ENCODE measurements at places on chromosomes 5 and 9.

DNA sequence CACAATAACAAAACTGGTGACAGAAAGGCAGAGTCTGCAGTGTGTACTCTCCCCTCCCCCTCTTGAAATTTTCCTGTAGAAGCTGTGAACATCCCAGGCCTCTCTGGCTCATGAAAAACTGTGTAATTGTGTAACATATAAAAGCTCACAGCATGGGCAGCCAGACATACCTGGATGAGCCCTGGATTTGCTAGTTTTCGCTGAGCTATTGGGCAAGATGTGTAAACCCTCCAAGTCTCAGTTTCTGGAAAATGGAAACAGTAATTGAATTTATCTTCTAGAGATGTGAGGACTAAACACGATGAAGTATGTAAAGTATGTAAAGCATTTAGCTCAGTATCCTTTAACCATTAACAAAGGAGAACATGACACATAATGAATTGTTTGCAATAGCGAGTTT is 143.2 kb upstream of the ANKH start:
- no peak for DNase-seq

- DNase-seq, result no peak
Observed at GRCh38 chr9:79254900-79255650, 316.7 kb upstream of the TLE4 start.

DNA sequence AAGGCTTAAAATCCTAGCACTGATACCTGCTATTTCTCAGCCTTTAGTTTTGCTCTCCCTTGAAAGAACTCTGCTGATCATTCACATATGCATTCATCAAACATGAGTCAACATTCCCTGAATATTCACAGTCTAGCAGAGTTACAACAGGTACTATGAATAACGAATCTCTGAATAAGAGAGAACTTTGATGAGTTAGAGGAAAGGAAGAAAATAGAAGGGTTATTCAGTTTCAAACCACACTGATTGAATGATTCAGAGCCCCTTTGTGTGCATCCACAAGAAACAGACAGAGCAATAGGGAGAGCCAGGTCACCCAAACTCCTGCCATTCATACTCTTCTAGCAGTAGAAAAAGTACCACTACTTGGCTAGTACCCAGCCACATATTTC is 36.0 kb downstream of the FOXD1 start:
- DNase-seq, result no peak

DNA sequence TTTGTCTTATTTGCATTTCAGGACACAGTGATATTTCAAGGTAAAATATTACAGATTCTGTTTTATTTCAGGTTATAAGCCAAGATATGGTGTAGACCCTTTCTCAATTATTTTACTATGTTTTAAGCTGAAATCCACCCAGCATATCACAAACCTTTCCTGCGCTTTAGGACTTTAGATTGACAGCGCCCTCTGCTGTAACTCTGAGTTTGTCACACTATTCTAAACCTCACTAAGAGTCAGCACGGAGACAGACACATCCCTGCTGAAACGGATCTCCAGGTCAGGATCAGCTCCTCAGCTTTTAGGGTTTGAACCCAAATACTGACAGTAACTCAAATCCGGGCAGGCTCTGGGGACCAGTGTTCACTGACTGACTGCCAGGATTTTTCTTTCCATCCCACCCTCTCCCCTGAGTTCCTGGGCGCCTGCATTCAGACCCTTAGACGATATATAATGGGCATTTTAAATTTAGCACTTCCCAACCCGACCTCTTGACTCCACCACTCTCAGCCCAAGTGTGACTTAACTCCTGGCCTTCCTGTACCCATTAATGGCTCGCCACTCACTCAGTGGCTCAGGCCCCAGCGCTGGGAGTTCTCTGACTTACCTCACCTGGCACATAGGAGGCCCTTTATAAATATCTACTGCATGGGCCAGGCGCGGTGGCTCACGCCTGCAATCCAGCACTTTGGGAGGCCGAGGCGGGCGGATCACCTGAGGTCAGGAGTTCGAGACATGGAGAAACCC is 33.5 kb downstream of the TLX3 start:
- DNase-seq, result no peak

- no peak for DNase-seq
Observed at GRCh38 chr9:108105885-108106284, 616.3 kb upstream of the KLF4 start.

DNA sequence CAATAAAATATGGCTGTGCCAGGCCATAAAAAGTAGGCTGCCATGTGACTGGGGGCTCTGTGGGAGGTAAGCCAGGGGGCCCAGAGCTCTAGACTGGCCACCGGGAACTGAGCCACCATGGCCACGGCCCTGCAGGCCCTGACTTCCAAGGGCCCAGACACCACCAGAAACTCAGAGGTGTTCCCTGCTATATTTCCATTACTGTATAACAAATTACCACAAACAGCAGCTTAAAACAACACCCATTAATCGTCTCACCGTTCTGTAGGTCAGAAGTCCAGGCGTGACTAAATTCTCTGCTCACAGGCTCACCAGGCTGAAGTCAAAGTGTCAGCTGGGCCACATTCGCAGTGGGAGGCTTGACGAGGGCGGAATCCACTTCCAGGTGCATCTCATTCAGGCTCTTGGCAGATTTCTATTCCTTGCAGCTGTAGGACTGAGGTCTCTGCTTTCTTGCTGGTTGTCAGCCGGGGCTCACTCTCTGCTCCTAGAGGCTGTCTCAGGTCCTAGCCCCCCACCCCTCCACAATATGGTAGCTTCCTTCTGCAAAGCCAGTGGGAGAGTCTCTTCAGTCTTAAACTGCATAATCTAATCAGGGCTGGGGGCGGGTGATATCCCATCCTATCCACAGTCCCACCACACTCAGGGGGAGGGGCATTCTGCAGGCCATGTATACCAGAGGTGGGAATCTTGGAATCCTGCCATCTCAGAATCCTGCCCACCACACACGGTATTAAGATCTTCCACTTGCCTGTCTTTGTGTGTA is 125.4 kb downstream of the C5orf15 start:
- DNase-seq, result no peak

DNA sequence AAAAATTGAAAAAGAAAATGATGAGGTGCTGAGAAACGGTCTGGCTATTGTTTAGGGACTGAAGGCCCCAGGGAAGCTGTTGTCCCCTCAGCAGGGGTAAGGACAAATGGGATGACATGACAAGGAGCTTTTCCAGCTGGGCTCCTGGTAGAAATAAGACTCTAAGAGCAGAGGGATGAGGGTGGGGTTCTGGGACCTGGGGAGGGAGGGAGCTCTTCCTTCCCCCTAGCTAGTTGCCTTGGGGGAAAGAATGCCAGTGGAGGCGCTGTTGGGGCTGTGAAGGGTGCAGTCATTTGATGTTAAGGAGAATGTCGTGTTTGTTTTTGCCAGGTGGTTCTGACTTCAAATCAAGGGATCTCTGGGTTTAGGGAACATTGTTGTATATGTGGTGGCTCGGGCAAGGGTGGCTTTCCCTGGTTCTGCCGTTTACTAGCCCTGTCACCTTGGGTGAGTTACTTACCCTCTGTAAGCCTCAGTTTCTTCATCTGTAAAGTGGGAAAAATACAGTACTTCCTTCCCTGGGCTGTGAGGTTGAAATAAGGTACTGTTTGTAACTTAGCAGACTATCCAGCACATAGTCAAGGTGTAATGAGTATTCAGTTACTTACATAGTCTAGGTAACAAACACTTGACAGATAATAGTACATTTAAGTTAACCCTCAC is 47.8 kb downstream of the WWC1 start:
- DNase-seq, result no peak

DNA sequence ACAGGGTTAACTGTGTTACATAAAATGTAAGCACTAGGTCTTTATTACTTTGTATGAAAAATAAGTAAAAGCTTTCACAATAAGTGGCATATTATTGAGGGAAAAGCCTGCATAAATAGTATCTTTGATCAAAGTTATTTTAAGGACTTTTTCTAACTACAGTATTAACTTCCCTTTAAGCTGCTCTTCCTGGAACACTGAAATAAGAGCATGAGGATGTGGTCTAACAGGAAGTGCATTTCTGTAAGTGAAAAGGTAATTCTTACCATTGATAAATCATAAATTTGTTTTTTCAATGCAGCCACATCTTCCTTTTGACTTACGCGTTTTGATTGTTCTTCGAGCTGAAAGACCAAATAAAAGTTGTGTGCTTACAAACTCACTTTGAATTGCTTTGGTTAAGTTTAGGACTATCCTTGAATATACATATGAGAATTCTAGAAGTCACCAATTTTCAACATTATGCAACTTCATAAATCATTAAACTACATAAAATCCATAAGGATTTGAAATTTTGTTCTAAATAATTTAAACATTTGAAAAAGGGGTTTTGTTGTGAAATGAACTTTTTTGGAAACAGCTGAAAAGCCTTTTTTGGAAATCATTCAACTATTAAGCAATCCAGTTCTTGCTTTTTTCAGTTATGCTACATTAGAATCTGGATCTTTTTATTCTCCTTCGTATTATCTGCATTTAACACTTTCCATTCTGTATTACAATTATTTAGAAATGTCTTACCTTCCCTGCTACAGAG is 50.6 kb downstream of the RASEF start:
- no peak for DNase-seq

DNA sequence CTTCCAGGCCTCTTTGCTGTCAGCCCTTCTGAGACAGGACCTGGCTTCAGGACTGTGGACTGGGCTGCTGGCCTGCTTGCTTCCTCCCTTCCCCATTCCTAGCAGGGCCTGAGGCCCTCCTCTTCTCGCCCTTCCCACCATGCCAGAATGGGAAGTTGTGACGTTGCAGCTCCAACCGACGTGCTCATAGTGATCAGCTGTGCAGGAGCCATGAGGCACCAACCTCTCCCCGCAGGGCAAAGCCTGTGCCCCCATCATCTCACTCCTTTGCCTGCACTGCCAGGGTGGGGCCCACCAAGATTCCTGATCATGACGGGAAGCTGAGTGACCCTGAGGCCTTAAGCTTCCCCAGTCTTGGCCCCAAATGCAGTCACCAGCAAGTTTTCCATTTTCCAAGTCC is 45.1 kb upstream of the GARNL3 start:
- DNase-seq, result no peak

DNA sequence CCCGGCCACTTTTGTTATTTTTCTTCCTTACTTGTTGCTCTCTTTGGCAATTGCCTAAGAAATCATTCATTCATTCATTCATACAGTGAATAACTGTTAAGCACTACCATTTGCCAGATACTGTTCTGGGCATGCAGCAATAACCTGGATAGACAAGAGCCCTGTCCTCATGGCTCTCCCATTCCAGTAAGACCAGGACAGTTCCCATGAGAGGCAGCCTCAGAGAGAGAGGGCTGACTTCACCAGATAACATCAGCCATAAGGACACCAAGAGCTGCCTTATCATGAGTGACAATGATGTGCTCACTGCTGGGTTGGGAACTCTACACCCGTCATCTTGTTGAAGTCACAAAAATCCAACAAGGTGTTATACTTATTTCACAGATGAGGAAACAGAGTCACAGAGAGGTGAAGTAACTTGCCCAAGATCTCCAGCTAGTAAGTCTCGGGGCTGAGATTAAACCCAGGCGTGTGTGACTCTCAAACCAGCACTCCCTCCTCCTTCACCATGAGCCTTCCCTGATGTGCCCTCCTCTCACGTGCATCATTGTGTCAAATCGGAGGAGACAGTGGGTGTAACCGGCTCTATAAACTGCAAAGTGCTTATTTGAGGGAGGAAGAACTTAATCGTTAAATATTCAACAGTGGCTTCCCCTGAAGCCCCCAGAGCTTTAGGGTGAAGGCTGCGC is 61.1 kb upstream of the TBC1D2 start:
- DNase-seq, result no peak

DNA sequence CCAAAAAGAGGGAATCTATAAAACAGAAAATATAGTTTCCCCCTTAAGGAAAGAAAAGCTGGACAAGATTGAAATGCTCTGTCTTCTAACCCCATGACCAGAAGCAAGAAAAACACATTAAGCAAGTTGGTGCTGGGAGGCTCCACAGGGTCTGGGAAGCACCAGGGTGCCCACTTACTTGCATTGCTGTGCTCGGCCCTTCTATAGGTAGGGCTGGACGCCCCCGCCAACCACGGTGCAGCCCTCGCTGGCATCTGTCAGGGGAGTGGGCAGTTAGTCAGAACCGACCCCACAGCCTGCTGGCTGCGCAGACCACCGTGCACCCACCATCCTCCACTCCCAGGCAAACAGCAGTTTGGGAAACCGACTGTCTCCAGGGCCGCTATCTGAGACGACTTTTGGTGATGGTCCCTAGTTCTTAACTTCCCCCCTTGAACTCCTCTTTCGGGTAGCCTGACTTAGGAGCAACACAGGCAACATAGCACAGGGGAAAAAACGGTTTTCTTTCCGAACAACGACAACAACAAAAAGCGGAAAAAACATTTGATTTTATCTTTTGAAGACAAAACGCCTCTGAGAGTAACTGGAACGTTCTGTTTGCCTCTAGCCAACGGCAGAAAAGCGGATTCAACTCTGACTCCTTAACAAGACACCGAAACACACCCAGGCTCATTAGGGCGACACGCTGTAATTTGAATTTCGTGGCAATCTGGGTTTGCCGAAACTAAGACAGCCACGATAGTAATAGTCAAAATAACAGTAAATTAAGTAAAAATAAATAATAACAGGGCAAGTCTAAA is 3.9 kb downstream of the IRX2 start:
- DNase-seq, result no peak

DNA sequence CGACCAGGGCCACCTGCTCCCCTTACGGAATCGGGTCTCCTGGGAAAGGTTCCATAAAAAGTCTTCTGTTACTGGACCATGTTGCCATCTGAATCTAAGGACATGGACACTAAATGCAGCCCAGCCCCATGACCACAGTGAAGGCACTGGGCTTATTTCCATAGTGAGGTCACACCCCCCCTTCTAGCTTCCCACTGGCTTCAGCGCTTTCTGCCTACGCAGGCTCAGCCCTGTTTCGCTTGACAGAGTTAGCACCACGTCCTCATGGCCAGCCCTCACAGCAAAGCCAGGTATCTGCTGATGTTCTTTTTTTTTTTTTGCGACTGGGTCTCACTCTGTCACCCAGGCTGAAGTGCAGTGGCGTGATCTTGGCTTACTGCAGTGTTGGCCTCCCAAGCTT is 14.1 kb downstream of the UCK1 start:
- DNase-seq, result no peak

DNA sequence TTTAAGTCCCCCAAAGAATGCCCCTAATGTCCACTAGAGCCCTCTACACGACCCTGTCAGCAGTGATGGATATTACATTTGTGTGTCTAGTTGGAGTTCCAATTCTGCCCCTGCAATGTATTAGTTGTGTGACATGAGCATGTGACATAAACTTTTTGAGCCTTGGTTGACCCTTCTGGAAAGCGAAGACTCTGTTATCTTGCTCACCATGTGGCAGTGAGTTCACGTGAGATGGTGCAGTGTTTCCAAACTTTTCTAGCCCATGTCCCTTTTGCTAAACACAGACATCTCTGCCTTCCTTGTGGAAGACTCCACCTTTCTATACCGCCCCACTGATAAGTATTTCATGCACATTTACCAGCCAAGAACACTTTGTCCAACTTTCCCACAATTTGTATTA is 87.0 kb upstream of the BOD1 start:
- no peak for DNase-seq

GRCh38 chr9:85332487-85332886 is 409.3 kb downstream of the AGTPBP1 start:
- DNase-seq, result no peak

GRCh38 chr9:134841180-134841904 is 39.3 kb upstream of the FCN2 start:
- DNase-seq, result no peak
